ENCODE measurements at places on chromosomes 13 and 19.

DNA sequence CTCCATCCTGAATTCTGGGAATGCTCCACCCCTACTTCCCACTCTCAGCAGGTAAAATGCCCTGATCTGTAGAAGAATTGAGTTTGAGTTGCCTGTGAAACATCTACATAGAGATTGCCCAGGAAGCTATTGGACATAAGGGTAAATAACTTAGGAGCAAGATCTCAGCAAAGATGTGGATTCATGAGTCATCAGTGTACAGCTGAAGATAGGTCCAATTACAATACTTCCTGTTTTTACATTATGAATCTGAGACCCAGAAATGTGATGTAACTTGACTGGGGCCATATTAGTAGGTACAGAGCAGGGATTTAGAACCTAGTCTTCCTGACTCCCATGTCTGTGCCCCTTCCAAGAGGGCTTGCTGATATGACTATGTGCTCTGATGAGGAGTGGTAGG, 79.4 kb upstream of the FNDC3A start:
- DNase-seq = no peak

DNA sequence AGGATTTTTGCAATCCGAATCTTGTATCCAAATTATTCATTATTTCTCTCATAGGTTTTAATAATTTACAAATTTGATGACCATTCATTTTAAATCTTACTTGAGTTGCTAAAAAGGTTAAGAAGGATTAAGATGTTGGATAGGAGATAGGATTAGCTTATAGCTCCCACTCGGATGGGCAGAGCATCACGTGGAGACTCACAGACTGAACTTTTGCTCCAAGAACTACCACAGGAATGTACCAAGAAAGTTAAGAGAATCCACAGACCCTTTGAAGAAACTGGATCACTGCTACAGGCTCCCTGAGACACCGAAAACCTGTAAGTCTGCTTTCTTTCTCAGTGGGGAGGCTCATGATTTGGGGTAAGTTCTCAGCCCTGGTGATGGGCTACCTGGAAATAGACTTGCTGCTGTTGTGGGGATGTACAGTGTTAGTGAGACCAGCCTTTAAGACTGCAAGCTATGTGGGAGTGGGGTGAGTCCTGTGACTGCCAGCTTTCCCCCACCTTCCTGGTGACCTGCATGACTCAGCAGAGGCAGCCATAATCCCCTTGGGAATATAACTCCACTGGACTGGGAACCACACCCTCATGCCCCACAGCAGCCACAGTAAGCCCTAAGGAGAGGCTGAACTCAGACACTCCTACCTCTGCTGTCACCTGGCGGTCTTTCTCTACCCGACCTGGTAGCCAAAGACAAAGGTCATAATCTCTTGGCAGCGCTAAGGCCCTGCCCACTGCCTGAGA, 1458.0 kb downstream of the OLFM4 start:
- no peak for DNase-seq

DNA sequence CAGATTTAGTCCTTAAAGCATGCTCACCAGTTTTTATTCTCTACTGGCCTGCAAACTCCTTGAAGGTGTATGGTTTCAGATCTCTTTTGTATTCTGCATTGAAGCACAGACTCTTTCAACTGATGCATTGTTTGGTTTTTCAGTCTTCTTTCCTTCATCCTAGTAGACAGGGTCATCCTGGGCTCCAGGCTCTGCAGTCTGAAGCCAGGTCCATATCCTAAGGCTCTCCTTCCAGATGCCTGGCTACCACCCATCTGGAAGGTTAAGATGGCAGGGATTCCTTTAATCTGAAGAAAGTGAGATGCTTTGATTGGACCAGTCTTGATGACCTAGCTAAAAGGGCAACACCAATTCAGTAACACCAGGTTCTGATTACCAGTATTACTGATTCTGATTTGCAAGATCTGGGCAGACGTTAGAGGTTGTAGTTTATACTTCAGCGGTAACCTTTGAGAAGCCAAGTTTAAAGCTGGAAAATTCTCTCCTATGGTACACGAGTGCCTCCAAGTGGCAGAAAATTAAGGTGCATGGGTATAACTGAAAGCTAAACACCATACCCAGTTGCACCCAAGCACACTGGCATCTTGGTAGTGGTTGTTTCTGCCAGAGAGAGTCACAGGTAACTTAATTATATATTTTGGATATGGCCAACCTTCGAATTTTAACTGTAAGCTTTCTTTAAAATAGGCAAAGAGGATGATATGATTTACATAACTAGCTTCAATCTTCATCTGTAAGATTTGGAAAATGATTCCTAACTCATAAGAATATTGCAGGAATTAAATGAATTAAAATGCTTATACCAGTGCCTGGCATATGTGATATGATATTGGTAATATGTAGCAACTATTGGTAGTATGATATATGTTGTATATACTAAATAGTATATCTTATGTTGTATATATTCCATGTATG, 1651.9 kb upstream of the MIR17HG start:
- no peak for DNase-seq

DNA sequence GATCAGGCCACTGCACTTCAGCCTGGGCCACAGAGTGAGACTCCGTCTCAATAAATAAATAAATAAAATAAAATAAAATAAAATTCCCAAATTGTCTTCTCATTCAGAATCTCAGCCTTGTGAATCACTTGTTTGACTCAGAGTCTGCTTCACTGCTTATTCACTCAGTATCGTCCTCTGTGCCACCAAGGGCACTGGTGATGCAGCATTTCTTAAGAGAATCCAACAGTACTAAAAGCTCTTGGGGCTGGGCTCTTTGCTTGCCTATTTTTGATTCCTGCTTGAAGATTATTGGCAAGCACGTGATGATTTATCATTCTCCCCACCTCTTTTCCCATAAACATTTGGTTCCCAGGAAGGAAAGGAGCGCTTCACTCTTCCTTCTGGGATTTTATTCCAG, 54.8 kb upstream of the HMGB1 start:
- DNase-seq = no peak

- no peak for DNase-seq
Measured at GRCh38 chr13:81916461-81916860, 1575.5 kb upstream of the SPRY2 start.

DNA sequence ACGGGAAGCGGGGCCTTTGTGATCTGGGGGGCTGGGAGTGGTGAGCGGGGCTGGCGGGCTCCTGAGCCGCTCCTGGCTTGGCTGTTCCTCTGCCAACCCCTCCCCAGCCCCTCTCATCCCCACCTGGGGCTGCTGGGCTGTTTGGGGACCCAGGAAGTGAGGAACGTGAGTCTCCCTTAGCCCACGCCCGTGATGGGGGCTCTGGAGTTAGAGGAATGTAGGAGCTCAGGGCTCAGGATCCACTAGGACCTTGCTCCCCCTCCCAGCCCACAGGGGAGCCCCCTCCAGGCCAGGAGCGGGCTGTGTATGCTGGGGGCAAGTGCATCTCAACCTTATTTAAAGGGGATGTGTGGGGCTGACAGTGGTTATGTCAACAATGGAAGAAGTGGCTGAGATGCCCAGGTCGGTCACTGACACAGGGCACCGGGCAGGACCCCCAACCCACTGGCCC, 134.1 kb downstream of the URI1 start:
- no peak for DNase-seq

DNA sequence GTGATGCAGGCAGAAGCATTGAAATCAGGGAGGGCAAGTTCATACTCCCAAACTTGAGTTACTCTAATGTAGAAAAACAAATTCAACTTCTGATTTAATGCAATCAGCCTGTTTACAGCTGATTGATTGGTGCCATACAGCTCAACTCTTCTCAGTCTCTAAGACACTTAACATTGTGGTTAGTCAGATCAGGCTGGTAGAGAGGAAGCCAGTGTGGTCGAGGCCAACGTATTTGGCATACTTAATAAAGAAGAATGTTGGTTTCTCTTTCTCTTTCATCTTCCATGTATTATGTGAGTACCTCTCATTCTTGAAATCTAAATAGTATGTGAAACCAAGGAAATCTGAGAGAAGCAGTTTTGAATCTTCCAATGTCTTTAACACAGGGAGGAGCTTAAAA, 255.0 kb upstream of the SLITRK1 start:
- DNase-seq = no peak

All from stimulated activated CD8-positive, alpha-beta memory T cell treated with anti-CD3 and anti-CD28 coated beads, Interleukin-7, amount 100 ng/mL, for 24 hours (primary cell).